Stimulated activated CD4-positive, alpha-beta T cell treated with anti-CD3 and anti-CD28 coated beads, Interleukin-1b, Interleukin-23, amount 100 ng/mL, for 48 hours (primary cell): ENCODE measurements at places on chromosomes 6 and 20.
A peak's percentile ranks its signal among the peaks of the same experiment; 100 is the strongest.

- peak; percentile 74 for DNase-seq
Measured at GRCh38 chr20:4814696-4815252, 93.1 kb downstream of the PRND start.

DNA sequence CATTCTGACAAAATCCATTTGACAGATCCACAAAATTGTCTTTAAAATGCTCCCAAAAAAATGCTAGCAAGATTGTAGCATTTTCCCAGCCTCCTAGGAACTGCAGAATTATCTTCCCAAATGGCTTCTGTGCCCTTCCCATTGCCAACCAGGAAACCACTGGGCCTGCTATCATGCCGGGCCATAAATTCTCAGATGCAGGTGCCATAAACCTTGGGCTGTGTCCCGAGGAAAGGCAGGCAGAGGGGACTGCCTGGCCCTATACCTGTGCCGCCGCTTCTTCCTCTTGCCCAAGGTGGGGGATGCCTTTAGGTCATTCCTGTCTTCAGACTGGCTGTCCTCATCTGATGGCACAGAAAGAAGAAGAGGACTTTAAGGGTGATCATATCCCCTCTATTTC lies 2.8 kb downstream of the VSX1 start:
- DNase-seq = no peak

DNA sequence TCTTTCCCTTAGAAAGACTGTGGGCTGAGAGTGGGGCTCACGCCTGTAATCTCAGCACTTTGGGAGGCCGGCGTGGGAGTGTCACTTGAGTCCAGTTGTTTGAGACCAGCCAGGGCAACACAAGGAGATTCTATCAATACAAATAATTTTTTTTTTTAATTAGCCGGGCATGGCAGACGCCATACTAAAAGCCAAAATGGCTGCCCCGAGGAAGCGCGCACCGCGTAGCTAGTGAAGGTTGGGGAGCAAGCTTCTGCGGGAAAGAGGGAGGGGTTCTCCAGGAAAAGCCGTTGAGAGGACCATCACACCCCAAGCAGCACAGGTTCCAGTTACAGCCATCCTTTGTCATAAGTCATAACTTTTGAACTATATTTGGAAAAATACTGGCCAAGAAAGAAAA lies 21.3 kb upstream of the PNRC1 start:
- no peak for DNase-seq

- DNase-seq = no peak
Measured at GRCh38 chr6:143400258-143401067, 50.0 kb downstream of the ADAT2 start.

DNA sequence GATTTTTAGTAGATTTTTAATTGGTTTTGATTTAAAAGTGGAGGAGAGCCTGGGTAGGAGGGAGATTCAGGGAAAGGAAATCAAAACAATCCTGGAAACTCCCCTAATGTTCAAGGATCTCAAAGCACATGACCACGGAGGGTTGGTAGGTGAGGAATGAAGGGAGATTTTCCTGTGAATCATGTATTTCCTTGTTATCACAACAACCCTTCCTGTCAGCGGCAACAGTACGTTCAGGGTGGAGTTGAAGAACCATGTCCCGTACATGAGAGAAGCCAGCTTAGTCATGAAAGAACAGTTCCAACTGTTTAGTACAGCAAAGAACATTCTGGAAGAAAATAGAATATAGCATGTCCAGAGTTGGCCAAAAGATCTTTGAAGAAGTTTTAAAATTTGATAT lies 79.4 kb upstream of the SCAF8 start:
- no peak for DNase-seq

GRCh38 chr20:4159765-4160490 lies 144.6 kb upstream of the RNF24 start:
- DNase-seq = no peak
